ENCODE measurements at places on chromosomes 3 and 15.
A peak's percentile ranks its signal among the peaks of the same experiment; 100 is the strongest.

DNA sequence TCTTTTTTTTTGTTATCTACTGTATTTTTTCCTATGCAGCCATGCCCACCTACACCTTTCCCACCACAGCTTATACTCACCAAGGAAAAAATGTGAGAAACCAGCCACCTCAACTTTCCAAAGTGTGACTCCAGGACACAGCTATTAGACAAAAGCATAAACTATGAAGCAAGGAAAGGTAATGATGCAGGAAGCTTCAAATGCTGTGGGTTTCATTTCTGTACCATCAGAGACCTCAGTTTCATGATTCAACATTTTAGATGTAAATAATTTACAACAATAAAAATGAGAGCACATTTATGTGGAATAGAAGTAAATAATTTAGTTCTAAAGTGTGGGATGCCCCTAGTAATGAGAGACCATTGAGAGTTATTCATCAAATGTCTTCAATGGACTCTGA lies 115.1 kb downstream of the CDIN1 start:
- no peak for DNase-seq

GRCh38 chr3:10962481-10963036 lies 30.0 kb upstream of the SLC6A1 start:
- no peak for DNase-seq

DNA sequence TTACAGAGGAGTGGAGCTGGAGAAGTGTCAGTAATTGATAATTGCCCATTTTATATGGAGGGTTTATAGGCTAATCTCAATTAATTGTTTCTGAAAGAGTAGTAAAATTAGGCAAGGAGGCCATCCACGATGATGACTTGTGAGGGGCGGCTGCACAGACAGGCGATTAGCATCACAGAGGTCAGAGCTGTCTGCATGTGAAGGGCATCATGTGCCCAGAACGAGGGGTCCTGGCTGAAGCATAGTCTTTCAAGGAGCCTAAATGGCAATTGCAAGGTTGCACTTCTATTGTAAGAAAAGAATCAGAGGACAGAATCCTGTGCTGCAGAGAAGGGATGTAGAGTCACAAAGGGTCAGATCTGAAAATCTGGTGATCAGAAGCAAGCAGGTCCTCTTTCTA lies 196.6 kb downstream of the EBLN2 start:
- DNase-seq, result no peak

DNA sequence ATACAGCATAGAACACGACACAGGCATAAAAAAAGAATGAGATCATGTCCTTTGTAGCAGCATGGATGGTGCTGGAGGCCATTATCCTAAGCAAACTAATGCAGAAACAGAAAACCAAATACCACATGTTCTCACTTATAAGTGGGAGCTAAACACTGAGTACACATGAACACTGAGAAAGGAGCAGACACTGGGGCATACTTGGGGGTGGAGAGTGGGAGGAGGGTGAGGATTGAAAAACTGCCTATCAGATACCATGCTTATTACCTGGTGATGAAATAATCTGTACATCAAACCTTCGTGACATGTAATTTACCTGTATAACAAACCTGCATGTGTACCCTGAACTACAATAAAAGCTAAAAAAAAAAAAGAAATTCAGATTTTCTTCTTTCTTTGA lies 100.4 kb downstream of the PPM1L start:
- DNase-seq, result no peak

- no peak for DNase-seq
Observed at GRCh38 chr3:37521429-37521828, 340.3 kb upstream of the CTDSPL start.

DNA sequence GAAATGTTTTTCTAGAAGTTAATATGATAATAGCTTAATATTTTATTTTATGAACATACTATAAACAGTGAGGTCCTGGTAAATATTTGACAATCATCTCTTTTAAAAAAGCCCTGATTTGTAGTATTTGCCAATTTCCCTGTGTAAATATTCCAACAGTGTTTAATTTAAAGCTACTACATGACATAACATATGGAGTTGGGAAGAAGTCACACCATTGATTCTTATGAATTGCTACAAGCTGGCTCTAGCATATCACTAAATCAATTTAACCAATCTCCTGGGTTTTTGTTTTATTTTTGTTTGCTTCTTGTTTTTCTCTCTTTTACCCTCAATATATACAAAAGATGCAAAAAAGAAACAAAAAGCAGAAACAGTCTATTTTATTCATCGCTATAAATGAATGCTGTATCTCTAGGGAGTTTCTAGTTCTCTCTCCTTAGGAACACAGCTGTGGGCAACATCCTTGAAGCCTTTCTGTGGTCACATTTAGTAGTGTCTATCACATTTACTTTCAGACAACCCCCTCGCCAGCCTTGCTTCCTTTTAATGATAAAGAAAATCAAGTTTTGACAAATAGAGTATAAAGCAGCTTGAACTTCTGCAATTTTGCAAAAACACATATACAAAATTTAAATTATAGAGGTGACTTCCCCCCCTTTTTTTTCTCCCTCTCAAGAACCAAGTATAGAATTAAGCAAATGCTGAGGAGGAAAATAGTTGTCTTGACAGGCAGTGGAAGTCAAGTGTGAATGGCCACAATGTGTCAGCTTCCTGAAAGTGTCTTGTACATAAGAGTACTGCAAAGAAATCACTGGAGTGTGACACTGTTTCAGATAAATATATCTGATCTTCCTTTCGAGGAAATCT lies 21.4 kb downstream of the CCR1 start:
- DNase-seq, result peak; percentile 67

DNA sequence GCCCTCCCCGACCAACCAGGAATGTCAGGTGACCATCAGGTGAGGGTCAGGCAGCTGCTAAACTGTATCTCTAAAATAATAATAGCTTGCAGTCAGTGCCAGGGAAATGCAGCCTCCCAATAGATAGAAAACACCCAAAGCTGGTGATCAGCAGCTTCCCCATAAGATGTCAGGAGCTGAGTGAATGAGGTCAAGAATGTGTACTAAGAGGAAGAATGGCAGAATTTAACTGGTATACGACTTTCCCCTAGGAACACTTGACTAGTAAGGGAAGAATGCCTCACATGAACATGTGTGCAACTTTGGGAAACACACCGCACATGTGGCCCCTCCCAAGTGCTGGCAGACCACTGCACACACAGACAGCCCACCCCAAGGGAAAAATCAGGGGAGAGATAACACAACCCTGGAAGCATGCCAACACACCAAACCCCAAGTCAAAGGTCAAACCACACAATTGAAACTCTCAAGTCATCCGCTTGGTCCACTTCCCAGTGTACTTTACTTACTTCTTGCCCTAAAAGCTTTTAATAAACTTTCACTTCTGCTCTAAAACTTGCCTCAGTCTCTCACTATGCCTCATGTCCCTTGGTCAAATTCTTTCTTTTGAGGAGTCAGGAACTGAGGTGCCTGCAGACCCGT lies 806.5 kb downstream of the OTOL1 start:
- no peak for DNase-seq

- no peak for DNase-seq
Observed at GRCh38 chr15:80605591-80606150, 89.4 kb upstream of the ABHD17C start.

- DNase-seq, result no peak
Observed at GRCh38 chr3:183178833-183179549, 16.5 kb upstream of the LAMP3 start.

- no peak for DNase-seq
Observed at GRCh38 chr3:162632672-162633071, 1136.1 kb downstream of the OTOL1 start.

GRCh38 chr15:31352339-31352751 lies 25.7 kb downstream of the KLF13 start:
- DNase-seq, result no peak

- DNase-seq, result no peak
Observed at GRCh38 chr15:99403597-99403996, 152.3 kb downstream of the LRRC28 start.

DNA sequence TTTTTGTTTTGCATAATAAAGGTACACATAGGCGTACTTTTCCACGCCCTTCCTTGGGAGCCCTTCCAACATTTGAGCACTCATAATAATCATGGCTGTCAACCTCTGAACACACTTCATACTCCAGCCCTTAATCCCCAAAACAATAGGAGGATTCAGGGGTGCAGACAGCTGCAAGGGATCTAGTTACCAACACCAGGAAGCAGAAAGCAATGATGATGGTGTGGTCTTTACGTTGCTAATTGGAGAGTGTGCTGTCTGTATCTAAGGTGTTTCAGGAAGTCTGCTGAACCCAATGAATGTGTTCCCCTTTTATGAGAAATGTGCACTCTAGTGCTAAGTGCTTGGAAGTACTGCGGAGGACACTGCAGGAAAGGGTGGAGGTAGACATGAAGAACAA lies 60.3 kb upstream of the PDZRN3 start:
- DNase-seq, result no peak

Data from OCI-LY7 (cell line).